ENCODE measurements at places on chromosomes 2 and 18.

GRCh38 chr2:8525236-8525581 lies 156.6 kb upstream of the ID2 start:
- DNase-seq = no peak

GRCh38 chr2:2188941-2189340 lies 142.1 kb downstream of the MYT1L start:
- no peak for DNase-seq

- DNase-seq = no peak
Observed at GRCh38 chr2:213229814-213230213, 54.5 kb upstream of the SPAG16 start.

GRCh38 chr18:3597409-3598357 lies 147.7 kb downstream of the TGIF1 start:
- no peak for DNase-seq

GRCh38 chr18:51666763-51667191 lies 469.3 kb upstream of the MEX3C start:
- no peak for DNase-seq

DNA sequence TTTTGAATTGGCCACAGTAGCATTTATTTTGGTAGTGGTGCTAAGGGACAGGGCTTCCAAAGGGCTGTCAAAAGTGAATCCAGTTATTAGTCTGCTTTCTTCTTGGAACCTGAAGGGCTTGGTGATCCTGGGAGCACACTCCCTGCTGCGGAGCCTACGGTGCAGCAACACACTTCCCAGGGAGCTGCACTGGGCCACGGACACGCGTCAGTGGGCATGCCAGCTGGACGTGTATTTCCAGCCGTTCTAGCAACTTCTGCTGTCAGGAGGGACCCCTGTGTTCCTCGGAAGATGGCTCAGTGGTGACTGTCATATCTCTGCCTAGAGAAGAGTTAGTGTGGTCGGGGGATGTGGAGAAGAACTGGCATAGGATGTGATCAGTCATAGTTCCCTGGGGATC lies 204.6 kb downstream of the SOCS6 start:
- no peak for DNase-seq

DNA sequence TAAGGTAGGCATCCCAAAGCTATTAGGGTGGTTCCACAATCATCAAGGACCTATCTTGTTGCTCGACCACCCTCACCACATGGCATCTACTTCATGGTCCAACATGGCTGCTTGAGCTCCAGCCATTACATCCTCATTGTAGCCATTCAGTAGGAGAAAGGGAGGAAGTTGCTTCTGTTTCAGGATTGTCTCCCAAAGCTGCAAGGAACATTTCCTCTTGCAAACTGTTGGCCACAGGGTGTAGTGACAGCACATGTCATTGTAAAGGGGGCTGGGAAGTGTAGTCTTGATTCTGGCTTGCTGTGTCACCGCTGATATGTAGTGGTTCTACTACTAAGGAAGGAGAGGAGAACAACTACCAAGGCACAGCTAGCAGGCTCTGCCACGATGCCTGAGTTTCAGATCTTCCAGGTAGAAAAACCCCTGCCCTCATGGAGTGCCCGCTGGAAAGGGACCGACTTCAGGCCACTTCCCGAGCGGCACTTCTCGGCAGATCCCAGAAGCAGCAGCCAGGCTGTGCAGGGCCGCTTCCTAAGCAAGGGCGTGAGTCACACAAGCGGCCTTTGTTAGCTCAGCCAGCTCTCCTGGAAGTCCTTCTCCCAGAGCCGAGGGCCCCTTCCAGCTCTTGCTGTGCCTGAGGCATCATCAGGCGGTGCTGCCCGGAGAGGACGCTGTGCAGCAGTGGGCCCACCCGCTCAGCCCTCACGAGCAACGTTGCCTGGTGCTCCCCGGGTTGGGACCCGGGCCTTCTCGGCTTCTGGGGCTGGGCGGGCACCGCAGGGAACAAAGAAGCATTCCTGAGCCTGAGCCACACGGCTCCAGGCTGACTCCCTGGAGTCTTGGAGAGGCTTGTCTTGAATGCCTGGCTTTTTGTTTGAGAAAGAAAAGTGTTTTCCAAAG lies 58.2 kb downstream of the HS6ST1 start:
- DNase-seq = no peak

GRCh38 chr2:166448106-166448505 lies 45.9 kb downstream of the SCN7A start:
- no peak for DNase-seq

GRCh38 chr2:15944325-15945017 lies 4.1 kb downstream of the MYCN start:
- no peak for DNase-seq

DNA sequence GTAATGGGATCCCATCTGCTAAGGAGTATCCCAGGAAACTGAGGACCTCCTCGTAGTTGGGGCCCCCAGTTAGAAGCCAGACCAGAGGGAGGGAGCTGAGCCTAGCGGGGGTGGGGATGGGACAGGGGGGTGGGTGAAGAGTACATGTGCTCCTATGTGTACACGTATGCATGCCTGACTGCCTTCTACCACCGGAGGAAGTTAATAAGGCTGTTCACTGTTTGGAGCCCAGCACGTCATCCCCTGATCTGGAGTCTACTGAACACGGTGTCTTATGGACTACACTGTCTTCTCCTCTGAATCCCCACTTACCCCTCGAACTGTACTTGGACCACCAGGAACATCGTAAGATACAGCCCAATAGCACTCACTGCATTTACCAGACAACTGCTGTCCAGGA lies 68.5 kb downstream of the SFXN5 start:
- DNase-seq = no peak

- no peak for DNase-seq
Observed at GRCh38 chr2:21415234-21415633, 291.5 kb downstream of the TDRD15 start.

DNA sequence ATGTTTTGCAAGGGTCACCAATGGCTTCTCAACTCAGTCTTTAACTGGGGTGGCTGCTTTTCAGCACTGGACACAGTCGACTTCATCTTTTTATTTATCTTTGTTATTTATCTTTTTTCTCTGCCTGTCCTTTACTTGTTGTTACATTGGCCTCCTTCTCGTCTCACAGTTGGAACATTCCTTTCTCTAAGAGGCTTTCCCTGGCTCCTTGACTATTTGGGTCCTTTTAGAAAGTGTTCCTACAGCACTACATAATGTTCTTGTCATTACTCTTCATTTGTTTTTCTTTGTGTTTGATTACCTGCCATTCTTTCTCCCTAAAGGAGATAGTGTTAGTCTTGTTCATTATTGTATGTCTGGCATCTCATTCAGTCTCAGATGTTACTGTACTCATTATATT lies 122.0 kb downstream of the KIAA1328 start:
- DNase-seq = no peak

- no peak for DNase-seq
Observed at GRCh38 chr2:108460345-108461037, 11.5 kb downstream of the GCC2 start.

- no peak for DNase-seq
Observed at GRCh38 chr2:176174824-176175708, 13.4 kb upstream of the HOXD1 start.

DNA sequence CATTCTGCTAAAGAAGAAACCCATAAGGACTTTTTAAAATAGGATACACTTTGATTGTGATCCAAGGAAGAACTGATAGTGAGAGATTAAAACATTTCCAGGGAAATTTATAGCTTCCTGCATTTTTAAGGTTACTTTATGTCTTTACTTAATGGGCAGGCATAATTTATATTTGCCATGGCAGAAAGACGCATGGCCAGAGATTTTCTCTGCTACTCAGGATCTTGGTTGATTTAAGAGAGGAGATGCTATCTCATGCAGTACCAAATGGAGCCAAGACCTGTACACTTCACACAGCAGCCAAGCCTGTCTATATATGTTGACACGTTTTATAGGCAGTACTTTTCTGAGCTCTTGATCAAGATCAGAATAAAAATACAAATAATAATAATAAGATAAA lies 60.9 kb upstream of the NT5C1B start:
- DNase-seq = no peak

GRCh38 chr18:10094154-10094553 lies 180.3 kb downstream of the VAPA start:
- no peak for DNase-seq
